ENCODE measurements at places on chromosomes 3 and 15.

GRCh38 chr3:168951368-168951767 is 712.1 kb downstream of the MECOM start:
- no peak for DNase-seq

- no peak for DNase-seq
Measured at GRCh38 chr3:169150920-169151319, 512.6 kb downstream of the MECOM start.

- no peak for DNase-seq
Measured at GRCh38 chr3:78268716-78269668, 1229.1 kb downstream of the ROBO2 start.

GRCh38 chr3:56879436-56880215 is 77.9 kb upstream of the ARHGEF3 start:
- no peak for DNase-seq

- no peak for DNase-seq
Measured at GRCh38 chr15:88701561-88702095, 62.8 kb downstream of the ISG20 start.

DNA sequence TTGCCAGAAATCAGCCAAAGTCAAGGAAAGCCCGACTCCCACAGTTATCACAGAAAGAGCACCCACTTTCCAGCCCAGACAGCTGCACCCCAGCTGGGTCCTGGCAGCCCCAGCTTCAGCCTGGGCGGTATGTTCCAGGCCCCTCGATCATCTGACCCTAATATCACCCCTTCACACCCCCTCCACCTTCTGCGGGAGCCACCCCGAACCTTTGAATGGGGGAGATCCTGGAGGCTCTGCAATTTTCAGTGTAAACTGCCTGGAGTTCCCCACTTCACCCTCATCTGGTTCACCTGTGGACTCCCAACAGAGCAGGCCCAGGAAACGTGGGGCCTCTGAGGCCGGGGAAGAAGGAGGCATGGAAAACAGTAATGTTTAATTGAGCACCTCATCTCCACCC is 5.9 kb downstream of the PRSS50 start:
- no peak for DNase-seq

DNA sequence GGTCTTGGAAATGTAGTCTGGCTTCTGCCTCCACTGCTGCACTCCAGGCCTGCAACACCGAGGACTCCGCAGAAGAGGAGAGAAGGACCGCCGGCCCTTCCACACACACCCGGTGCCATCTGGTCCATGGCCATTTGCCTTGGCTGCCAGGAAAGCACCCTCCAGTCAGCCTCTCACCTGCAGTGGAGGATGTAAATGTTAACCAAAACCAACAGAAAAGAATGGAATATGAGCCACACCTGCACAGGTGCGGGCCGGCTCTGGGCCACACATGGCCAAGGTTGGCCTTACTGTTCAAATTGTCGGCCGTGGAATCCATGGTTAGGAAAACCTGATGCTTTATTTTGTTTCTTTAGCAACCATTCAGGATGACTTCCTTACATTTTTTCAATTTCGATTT is 178.3 kb upstream of the C2CD4B start:
- no peak for DNase-seq

GRCh38 chr15:62742409-62743171 is 300.0 kb upstream of the TPM1 start:
- no peak for DNase-seq

DNA sequence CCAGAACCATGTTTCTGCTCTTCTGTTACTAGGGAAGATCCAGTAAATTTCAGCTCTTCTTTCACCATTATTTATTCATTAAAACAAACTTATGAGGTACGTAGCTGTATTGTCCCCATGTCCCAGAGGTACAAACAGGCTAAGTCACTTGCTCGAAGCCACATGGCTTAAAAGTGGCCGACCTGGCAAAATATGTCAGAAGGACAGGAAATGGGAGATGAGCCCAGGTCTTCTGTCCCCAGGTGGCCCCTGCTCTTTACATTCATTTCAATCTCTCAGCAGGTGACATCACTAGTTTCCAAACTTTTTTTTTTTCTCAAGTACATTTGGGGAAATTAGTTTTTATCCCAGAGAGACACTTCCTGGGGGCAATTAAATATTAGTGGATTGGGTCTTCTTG is 34.1 kb upstream of the LPP start:
- DNase-seq, result no peak

- DNase-seq, result no peak
Measured at GRCh38 chr3:25901796-25902195, 111.9 kb downstream of the OXSM start.

Data from activated gamma-delta T cell treated with anti-CD3 and anti-CD28 coated beads, Interleukin-2, amount 50 U/mL, for 16 hours (primary cell).